ENCODE measurements at places on chromosomes 13 and 19.

DNA sequence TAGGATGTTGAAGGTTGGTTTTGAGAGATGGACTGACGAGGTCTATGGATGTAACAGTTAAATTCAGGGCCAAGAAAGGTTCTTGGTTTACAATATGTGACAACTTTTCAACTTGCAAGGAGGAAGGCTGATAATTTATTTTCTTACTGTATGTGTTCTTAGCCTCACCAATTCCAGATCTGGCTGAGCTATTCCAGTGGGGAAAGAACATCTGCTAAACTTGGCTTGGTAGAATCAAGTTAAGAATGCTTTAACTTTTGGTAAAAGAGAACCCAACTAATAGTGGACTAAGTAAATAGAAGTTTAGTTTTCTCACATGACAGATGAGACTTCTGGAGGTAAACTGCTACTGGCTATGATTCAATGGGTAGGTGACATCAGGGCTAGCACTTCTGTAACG lies 222.9 kb downstream of the KLF5 start:
- no peak for DNase-seq

DNA sequence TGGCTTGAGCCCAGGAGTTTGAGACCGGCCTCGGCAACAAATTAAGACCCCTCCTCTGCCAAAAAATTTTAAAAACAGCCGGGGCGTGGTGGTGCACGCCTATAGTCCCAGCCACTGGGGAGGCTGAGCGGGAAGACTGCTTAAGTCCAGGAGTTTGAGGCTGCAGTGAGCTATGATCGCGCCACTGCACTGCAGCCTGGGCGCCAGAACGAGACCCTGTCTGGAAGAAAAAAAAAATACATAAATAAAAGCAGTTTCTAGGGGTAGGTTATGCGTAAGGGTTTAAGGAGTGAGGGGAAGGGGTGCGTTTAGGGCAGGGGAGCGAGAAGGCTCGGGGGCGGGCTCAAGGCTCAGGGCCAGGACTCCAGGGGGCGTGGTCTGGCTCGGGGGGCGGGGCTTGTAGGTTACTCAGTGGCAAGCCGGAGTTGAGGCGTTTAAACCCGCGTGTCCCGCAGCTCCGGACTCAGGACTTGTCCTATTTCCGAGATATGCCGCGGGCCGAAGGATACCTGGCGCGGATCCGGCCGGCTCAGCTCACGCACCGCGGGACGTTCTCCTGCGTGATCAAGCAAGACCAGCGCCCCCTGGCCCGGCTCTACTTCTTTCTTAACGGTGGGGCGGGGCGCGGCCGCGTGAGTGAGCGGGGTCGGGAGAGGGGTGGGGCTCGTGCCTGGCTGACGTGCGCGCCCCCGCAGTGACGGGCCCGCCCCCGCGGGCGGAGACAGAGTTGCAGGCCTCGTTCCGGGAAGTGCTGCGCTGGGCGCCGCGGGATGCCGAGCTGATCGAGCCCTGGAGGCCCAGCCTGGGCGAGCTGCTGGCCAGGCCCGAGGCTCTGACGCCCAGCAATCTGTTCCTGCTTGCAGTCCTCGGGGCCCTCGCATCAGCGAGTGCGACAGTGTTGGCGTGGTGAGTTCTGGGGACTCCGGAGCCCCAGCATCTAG lies 10.7 kb downstream of the SPACA6 start:
- DNase-seq: peak; percentile 97

DNA sequence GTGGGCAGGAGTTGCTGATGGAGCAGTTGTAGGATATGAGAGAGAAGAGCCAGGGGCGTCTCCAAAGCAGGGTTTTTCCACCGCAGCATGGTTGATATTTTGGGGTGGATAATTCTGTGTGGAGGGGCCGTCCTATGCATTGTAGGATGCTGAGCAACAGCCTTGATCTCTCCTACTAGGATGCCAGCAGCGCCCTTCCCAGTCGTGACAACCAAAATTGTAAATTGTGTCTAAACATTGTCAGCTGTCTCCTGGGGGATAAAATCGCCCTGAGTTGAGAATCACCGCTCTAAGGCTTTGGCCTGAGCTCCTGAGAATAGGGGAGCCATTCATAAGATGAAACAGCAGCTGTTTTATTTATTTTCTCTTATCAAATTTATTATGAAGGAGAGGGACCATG lies 4.2 kb downstream of the CACNG8 start:
- DNase-seq: no peak

DNA sequence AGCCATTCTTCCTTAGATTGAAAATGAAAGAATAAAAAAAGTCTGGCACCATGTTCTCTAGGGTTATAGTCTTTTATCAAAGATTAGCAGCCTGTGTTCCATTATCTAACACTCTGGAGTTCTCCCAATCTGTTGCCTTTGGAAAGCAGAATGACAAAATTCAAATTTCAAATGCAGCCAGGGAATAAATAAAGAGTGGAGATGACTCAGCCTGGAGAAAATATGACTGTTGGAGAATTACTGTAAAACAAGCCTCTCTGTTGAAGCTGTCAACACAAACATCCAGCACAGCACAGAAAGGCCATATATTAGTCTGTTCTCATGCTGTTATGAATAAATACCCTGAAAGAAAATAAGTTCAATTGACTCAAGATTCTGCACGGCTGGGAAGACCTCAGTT lies 650.5 kb upstream of the SLC10A2 start:
- no peak for DNase-seq

DNA sequence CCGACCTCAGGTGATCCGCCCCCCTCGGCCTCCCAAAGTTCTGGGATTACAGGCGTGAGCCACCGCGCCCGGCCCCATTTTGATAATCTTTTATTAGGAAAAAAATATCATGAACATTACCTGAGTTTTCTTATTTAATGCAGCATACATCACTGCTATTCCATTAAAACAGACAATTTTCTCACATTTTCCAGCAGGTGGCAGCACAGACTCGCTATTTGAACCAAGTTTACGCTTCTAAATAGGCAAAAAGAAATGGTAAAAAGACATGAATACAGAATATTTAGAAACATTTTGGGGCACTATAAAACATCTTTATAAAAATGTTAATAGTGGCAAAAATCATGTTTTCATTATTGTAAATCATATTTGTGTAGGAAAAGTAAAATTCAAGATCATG lies 903.1 kb downstream of the SLITRK6 start:
- DNase-seq: no peak

Measured in naive thymus-derived CD8-positive, alpha-beta T cell (primary cell).